ENCODE measurements at places on chromosomes 11 and 22.
A peak's percentile ranks its signal among the peaks of the same experiment; 100 is the strongest.

DNA sequence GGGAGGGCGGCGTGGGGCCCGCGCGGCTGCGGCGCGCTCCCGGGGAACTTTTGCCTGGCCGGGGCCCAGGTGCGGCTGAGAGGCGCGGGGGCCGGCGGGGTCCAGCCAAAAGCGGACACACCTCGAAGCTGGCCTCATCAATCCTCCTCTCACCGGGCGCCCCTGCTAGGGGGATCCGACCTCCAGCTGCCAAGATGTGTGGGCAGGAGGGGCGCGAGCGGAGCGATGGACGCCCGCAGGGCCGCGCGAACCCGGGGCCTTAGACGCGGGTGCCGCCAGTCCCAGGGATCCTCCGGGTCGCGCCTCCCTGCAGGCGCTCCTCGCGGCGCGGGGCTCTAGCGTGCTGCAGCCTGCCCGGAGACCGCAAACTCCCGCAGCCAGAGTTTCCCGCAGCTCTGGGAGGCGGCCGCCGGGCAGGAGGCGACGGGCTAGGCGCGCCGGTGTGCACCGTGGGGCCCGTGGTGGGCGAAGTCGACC lies 785 bp downstream of the IGSF9B start:
- peak overlapping the region; percentile 63 for H3K4me3 ChIP-seq
- H3K27ac ChIP-seq, result no peak overlapping the region
- H3K27me3 ChIP-seq, result no peaks in the 10 kb centered on the region
- no peak for DNase-seq
- no peaks in the 10 kb centered on the region for H3K4me1 ChIP-seq

GRCh38 chr11:80031014-80031600 lies 590.3 kb upstream of the TENM4 start:
- H3K27ac ChIP-seq, result no peak overlapping the region
- H3K27me3 ChIP-seq, result no peaks in the 10 kb centered on the region
- no peaks in the 10 kb centered on the region for H3K36me3 ChIP-seq
- no peak for DNase-seq
- no peak overlapping the region for H3K4me3 ChIP-seq

- DNase-seq, result no peak
- no peak overlapping the region for H3K4me3 ChIP-seq
- H3K36me3 ChIP-seq, result no peaks in the 10 kb centered on the region
Observed at GRCh38 chr11:15580056-15580774, 465.5 kb downstream of the INSC start.

GRCh38 chr11:47359586-47359985 lies 7.1 kb upstream of the MYBPC3 start:
- no peaks in the 10 kb centered on the region for H3K36me3 ChIP-seq
- H3K27ac ChIP-seq, result no peak overlapping the region
- H3K4me3 ChIP-seq, result no peak overlapping the region
- H3K4me1 ChIP-seq, result no peaks in the 10 kb centered on the region
- DNase-seq, result no peak

DNA sequence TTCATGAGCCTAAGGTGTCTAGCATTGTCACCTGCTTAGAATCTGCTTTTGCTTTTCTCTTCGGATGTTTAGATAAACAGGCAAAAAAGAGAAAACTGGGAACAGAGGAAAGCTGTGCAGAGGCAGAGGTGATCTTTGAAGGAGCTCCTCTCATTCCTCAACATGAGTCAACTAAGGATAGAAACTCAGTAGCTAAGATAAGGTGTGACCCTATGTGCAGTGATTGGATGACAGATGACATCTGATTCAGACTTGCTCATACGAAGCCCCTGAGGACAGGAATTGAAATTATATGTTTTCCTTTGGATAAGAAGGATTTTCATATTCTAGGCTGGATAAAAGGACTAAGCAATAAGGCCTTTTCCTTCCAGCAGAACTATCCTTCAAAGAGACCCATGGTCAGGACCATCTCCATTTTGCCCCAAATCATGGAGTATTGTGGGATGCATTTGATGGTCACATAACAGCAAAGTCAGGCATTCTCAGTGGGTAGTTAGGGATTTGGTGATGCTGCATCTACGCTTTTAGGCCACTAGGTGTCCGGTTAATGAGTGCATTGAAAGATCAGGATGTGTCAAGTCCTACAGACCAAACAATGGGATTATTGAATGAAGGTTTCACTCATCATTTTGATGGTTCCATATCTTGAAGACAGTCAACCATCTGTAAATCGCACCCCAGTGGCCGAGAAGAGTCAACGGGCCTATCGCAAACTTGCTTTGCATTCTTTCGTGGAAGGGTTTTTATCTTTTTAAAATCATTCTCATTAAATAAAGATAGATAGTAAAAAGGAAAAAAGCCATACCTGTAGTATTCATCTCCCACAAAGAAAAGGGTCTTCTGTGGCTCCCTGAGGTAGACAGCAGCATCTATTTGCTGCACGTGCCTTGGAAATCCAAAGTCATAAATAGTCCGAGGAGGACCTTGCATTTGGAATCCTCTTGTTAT lies 32.2 kb downstream of the MMP20 start:
- no peak overlapping the region for H3K4me3 ChIP-seq
- no peaks in the 10 kb centered on the region for H3K36me3 ChIP-seq
- H3K4me1 ChIP-seq, result no peaks in the 10 kb centered on the region
- H3K27me3 ChIP-seq, result no peaks in the 10 kb centered on the region
- no peak for DNase-seq

DNA sequence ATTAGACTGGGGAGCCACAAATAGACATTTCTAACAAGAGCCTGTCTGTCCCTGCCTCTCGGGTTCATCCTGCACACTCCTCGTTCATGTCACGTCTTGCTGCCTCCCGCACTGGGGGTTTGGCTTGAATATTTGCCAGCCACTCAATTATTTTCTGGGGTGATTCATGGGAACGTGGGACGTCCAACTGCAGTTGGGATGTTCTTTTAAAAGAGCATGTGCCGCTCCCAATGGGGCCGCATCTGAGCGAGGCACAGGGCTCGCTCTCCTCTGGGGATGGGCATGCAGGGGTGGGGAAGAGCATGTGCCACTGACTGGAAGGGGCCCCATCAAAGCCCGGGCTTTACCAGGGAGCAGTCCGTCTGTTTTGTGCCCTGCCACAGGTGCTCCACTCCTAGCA lies 43.4 kb downstream of the PARVG start:
- H3K4me1 ChIP-seq, result no peaks in the 10 kb centered on the region
- no peaks in the 10 kb centered on the region for H3K36me3 ChIP-seq
- H3K27me3 ChIP-seq, result no peaks in the 10 kb centered on the region
- H3K4me3 ChIP-seq, result no peak overlapping the region

- no peaks in the 10 kb centered on the region for H3K27me3 ChIP-seq
- H3K4me3 ChIP-seq, result no peak overlapping the region
Observed at GRCh38 chr11:57303990-57304579, 20.7 kb downstream of the TNKS1BP1 start.

DNA sequence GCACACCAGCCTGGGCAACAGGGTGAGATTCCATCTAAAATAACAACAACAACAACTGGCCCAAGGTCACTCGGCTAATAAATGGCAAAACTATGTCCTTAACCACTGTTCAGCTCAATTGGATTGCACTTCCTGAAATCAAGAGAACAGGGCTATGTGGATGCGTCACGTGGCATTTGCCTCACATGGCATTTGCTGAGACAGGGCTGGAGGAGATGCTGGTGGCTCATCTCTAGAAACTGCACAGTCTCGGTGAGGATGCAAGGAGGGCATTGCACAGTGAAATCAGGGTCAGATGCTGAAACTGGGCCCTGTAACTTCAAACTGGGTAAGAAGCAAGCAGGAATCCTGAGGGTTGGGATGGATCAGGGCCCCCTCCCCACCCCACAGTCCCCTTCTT lies 171.9 kb downstream of the BUD13 start:
- no peak for DNase-seq
- H3K4me1 ChIP-seq, result peaks cover 4% of the 10 kb centered on the region
- H3K27me3 ChIP-seq, result no peaks in the 10 kb centered on the region
- H3K4me3 ChIP-seq, result no peak overlapping the region

DNA sequence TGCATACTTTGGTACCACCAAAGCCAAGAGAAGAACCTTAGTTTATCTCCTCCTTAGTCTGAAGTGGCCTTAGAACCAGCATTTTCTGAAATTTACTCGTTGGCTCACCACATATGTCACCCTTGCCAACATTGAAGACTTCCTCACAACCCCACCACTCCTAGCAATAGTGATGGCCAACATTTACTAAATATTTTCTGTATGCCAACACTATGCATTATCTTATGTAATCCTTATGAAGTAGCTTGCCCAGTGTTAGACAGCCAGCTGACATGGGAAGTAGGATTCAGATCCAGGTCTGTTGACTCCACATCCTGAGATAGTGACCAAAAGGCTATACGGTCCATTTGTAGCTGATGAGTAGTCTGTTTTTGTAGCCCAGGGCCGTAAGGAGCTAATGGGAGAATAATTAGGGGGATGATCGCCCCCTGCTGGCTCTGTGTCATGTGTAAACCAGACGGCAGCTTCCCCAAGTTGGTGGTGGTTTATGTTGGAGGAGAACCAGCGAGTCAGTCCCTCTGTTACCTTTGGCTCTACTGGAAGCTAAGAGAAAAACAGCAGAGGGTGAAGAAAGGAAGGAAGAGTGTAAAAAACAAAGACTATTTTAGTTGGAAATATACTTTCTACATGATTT lies 120.5 kb upstream of the RASSF10 start:
- no peaks in the 10 kb centered on the region for H3K36me3 ChIP-seq
- H3K4me3 ChIP-seq, result no peak overlapping the region
- H3K27me3 ChIP-seq, result no peaks in the 10 kb centered on the region
- H3K27ac ChIP-seq, result no peak overlapping the region

DNA sequence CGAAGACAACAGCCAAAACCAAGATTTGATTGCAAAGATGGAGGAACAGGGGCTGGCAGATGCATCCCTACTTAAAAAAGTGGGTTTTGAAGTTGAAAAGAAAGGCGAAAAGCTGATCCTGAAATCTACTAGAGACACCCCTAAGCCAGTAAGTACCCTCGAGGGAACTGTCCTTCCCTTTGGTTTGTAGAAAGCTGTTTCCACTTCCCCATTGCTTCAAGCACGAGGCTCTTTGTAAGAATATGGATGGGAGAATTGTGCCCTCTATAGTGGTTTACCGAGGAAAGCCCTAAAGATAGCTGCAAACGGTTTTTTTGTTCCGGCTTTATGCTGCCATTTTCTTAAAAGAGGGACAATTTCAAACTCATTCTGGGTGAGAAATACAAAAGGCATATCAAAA lies 133.9 kb downstream of the WNT7B start:
- H3K4me3 ChIP-seq, result no peak overlapping the region
- H3K27me3 ChIP-seq, result no peaks in the 10 kb centered on the region
- no peaks in the 10 kb centered on the region for H3K4me1 ChIP-seq

GRCh38 chr11:35734669-35735410 lies 72.3 kb downstream of the TRIM44 start:
- H3K4me3 ChIP-seq, result no peak overlapping the region
- H3K27ac ChIP-seq, result no peak overlapping the region
- H3K27me3 ChIP-seq, result no peaks in the 10 kb centered on the region

DNA sequence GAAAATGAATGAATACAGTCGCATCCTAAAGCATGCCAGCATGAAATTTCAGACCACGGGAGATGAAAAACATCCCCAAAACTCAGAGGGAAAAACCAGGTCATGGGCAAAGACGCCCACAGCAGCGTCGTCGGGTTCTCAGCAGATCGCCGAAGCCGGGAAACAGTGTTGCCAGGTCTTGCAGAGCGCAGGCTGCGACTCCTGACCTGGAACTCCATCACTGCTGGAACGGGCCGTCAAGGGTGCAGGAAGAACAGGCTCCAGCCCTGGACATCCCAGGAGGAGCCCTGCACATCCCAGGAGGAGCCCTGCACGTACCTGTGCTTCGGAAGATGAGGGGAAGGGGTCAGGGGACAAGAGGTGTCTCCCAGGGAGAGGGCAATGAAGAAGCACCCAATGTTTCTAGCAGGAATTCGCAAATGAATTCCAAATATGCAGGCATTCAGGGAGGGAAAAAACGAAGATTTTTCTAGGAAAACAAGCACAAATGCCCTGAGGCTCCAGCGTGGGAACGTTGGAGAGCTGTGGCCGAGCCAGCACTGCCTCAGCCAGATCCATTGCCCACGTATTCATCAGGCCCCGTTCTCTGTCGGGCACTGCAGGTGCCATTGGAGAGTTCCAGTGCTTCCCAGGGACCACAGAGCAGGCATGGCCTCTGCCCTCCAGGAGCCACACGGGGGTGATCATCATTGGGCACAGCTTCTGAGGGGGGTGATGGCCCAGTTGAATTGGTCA lies 1110.4 kb downstream of the BRD1 start:
- no peaks in the 10 kb centered on the region for H3K27me3 ChIP-seq
- no peaks in the 10 kb centered on the region for H3K4me1 ChIP-seq
- H3K4me3 ChIP-seq, result no peak overlapping the region

- H3K4me1 ChIP-seq, result no peaks in the 10 kb centered on the region
- peaks cover under 1% of the 10 kb centered on the region for H3K27me3 ChIP-seq
- no peak for DNase-seq
Observed at GRCh38 chr22:26894766-26895485, 237.5 kb downstream of the MIAT start.

GRCh38 chr11:63919267-63920125 lies 2.5 kb upstream of the RCOR2 start:
- no peaks in the 10 kb centered on the region for H3K36me3 ChIP-seq
- H3K27ac ChIP-seq, result peak overlapping the region; percentile 52
- peaks cover 15% of the 10 kb centered on the region for H3K4me1 ChIP-seq

- no peak overlapping the region for H3K27ac ChIP-seq
- no peak overlapping the region for H3K4me3 ChIP-seq
- H3K27me3 ChIP-seq, result no peaks in the 10 kb centered on the region
- H3K36me3 ChIP-seq, result no peaks in the 10 kb centered on the region
- DNase-seq, result no peak
Observed at GRCh38 chr11:59145534-59145933, 2.9 kb downstream of the FAM111A start.

DNA sequence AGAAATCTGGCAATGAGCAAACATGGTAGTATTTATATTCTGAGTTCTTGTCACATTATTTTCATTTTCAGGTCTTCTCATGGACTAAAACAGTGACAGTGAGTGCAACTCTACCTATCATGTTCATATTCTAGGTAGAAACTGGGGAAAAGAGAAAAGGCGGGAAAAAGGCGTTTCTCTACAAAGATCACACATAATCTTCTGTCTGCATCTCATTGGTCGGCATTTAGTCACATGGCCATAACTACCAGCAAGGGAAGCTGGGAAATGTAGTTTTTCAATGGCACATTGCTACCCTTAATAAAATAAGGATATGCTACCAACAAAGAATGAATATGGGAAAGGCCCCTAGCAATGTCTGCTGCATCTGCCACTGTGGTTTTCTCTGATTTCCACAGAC lies 57.6 kb upstream of the B3GAT1 start:
- no peaks in the 10 kb centered on the region for H3K4me1 ChIP-seq
- H3K27me3 ChIP-seq, result no peaks in the 10 kb centered on the region
- DNase-seq, result no peak
- no peak overlapping the region for H3K27ac ChIP-seq
- H3K36me3 ChIP-seq, result no peaks in the 10 kb centered on the region

GRCh38 chr22:30572840-30573593 lies 1.4 kb downstream of the GAL3ST1 start:
- no peak overlapping the region for H3K27ac ChIP-seq
- H3K4me1 ChIP-seq, result peaks cover 14% of the 10 kb centered on the region
- H3K36me3 ChIP-seq, result no peaks in the 10 kb centered on the region

- H3K36me3 ChIP-seq, result no peaks in the 10 kb centered on the region
- no peaks in the 10 kb centered on the region for H3K27me3 ChIP-seq
- no peak overlapping the region for H3K27ac ChIP-seq
- no peak for DNase-seq
- H3K4me1 ChIP-seq, result peaks cover 4% of the 10 kb centered on the region
- H3K4me3 ChIP-seq, result no peak overlapping the region
Observed at GRCh38 chr22:27135031-27135981, 477.9 kb downstream of the MIAT start.

- no peak for DNase-seq
- H3K27ac ChIP-seq, result no peak overlapping the region
- no peaks in the 10 kb centered on the region for H3K36me3 ChIP-seq
- H3K27me3 ChIP-seq, result no peaks in the 10 kb centered on the region
- H3K4me1 ChIP-seq, result peaks cover 3% of the 10 kb centered on the region
Observed at GRCh38 chr11:27184458-27185312, 144.1 kb downstream of the BBOX1 start.
